ENCODE measurements at places on chromosomes 3 and 15. TPM values are rescaled to one million over a fixed set of nuclear protein-coding genes. Genes with fewer than 3 reads are reported as not detected.

- DNase-seq = no peak
Observed at GRCh38 chr3:159667261-159667660, 321.4 kb upstream of the IL12A start.

- DNase-seq = no peak
Observed at GRCh38 chr3:187533797-187534196, 136.4 kb downstream of the SST start.

AQP9 gene
- 35.6 TPM for polyA plus RNA-seq

- DNase-seq = no peak
Observed at GRCh38 chr15:73385205-73385604, 16.4 kb upstream of the HCN4 start.

DNA sequence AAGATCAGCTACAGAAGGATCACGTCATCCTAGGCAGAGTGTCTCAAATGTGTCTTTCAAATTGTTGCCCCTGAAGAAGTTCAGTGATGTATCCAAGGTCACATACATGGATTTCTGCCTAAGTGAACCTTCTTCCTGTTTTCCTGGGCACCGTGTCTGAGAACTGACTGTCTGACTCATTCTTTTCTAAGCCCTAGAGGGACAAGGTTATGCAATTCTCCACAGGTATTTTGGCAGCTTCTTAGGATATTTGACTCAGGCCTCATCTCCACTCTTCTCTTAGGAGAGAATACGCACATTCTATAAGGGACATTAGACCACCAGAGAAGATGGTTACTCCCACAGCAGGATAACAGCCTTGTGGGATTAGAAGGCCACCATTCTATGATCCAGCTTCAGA lies 391.9 kb upstream of the THBS1 start:
- DNase-seq = peak; percentile 63

- DNase-seq = no peak
Observed at GRCh38 chr15:33699691-33700447, 268.4 kb upstream of the CHRM5 start.
